ENCODE measurements at places on chromosomes 12 and 14.

DNA sequence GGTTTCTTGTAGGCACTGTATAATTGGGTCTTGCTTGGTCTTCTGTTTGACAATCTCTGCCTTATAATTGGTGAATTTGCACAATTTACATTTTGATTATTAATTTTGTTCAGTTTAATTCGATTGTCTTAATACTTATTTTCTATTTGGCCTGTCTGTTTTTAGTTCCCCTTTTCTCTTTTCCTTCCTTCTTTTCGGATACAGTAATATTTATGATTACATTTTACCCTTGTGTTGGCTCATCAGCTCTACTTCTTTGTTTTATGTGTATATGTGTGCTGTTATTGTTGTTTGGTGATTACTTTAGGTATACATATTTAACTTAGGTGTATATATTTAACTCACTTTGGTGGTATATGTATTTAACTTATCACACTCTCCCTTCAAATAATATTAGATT, 12.8 kb upstream of the BEGAIN start:
- no peak for DNase-seq

GRCh38 chr14:38138473-38139138, 69.1 kb upstream of the SSTR1 start:
- DNase-seq = no peak

GRCh38 chr12:31586728-31587127, 4.2 kb downstream of the DENND5B start:
- DNase-seq = no peak

DNA sequence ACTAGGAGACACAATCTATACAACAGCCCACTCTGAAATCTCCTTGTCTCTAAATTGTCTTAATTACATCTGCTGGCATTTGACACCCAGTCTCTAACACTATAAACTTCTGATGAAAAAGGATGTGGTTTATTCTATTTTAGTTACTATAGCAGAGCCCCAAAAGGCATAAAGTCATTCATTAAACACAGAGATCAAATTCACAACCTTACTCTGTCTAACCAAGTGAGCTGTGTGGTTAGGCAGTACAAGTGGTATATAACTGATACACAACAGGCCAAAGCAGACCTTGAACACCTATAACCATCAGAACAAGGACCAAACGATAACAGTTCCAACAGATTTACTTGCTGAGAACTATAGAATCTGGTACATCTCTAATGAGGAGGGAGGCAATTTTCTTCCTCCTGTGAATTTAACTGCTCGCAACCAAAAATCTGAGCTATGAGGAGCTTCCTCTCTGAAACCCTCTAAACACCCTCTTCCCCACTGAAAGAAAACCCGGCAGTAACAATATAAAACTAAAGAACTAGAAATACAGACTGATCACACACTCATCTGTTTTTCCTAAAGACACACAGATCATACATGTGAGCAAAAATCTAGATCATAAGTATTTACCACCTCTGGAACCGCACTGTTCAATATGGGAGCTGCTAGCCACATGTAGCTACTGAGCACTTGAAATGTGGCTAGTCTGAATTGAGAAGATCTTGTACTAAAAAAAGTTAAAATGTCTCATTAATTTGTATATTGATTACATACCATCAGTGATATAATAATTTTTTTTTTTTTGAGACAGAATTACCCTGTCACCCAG, 17.7 kb downstream of the SPPL3 start:
- no peak for DNase-seq

DNA sequence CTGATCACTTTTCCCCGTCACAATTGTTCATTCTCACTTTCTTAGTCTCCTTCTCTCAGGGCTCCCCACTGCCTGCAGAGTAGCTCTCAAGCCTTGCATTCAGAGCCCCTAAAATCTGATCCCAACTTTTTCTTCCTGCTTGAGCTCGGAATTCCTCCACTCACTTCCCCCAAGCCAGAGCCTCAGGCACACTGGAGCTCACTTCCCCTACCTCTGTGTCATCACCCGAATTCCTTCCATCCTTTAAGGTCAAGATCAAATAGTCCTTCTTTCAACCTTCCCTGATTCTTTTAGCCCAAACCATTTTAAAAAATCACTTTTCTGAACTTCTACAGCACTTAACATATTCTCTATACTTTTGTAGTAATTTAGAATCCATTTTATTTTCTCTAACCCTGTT, 34.1 kb upstream of the ATP23 start:
- no peak for DNase-seq

DNA sequence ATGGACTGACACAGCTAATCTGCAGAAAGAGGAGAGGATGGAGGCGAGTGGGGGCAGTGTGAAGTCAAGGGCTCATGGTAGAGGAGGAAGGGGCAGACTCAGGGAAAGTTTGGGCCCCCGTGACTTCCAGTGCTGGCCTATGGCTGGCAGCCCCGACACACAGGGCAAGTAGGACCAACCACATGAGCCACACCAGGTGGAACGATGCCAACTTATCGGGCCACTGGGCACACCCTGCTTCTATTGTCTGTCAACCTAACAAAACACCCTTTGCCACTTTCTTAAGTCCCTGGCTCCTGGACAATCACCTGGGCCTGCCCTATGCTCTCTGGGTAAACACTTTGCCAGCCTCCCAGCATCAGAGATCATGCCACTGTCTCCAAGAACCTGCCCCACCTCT, 65.2 kb upstream of the PSMC1 start:
- DNase-seq = no peak

GRCh38 chr14:44428231-44428945, 78.7 kb downstream of the FSCB start:
- no peak for DNase-seq
